ENCODE measurements at places on chromosomes 2 and 18.

DNA sequence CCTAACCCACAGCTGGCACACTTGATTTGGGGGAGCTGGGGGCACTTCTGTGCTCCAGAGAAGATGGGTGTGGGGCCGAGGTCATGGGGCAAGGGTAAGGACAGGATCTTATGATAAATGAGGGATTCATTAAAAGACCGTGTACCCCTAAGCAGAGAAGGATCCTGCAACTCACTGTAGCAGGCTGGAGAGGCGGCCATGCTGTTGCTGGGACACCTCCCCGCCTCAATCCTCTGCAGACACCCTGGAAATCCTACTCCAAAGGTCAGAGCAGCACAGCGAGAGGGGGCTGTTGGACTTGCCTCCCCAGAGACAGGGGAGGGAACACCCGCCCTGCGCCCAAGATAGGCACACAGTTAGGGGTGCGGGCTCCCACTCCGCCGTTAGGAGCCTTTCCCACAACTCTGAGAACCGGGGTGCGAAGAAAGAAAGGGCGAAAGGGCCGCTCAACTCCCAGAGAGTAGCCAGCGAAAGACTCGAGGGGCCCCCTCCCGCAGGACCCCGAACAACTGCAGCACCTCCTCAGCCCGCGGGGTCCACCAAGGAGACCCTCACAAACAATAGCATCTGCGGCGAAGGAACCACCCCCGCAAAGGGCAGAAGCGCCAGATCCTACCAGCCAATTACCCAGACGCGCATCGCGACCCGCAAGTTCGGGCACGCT lies 1.4 kb downstream of the PARD6G start:
- no peak for DNase-seq

DNA sequence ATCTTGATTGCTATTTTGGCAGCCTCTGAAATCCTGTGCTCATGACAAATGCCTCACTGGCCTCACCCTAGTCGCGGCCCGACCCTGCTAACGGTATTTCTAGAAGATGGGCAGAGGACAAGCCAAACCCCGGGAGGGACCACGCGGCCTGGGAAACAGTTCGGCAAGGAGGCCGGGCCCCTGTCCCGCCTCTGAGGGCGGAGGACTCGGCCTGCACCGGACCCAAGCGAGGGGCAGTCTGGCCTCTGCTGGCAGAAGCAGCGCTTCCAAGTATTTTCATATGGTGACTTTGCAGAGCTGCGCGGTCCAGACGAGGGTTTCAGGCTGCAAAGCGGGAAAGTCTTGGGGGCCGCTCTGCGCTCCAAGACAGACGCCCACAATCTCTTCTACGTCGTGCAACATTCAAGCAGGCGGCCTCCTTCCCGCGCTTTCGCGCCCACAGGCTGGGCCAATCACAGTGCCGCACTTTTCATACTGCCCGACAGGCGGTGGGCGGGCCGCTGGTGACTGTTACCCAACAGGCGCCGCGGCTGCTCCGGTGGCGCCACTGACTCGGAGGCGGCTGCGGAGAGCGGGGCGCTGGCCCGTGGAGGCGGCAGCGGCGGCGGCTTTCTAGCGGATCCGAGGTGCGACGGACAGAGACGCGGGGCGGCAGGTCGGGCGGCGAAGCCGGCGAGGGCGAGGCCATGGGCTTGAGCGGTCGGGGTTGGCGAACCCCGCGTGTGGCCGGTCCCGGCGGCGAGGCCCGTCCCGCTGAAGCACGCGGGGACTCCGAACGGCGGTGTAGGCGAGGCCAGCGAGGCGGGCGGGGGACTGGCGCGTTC lies at the start of gene RBM44:
Gene RBM44, plus strand, starts transcription at position 544 of the 824 bp plus-strand sequence. CDS start 14,831 bp downstream, outside the sequence.
- no peak for DNase-seq

- DNase-seq: no peak
Measured at GRCh38 chr2:206225435-206226232, 48.8 kb upstream of the ZDBF2 start.

DNA sequence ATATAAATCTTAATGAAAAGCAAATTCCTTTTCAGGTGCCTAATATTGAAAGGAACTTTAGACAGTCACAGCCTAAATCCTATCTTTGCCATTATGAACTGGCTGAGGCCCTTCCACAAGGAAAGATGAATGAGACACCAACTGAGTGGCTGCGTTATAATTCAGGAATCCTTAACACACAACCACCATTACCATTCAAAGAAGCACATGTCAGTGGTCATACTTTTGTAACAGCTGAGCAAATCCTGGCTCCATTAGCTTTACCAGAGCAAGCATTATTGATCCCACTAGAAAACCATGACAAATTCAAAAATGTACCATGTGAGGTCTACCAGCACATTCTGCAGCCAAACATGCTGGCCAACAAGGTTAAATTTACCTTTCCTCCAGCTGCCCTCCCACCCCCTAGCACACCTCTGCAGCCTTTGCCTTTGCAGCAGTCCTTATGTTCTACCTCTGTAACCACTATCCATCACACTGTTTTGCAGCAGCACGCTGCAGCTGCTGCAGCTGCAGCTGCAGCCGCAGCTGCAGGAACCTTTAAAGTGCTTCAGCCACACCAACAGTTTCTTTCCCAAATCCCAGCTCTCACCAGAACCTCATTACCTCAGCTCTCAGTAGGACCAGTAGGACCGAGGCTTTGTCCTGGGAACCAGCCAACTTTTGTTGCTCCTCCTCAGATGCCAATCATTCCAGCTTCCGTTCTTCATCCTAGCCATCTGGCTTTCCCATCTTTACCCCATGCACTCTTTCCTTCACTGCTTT lies 340.1 kb downstream of the ZNF804A start:
- DNase-seq: no peak

DNA sequence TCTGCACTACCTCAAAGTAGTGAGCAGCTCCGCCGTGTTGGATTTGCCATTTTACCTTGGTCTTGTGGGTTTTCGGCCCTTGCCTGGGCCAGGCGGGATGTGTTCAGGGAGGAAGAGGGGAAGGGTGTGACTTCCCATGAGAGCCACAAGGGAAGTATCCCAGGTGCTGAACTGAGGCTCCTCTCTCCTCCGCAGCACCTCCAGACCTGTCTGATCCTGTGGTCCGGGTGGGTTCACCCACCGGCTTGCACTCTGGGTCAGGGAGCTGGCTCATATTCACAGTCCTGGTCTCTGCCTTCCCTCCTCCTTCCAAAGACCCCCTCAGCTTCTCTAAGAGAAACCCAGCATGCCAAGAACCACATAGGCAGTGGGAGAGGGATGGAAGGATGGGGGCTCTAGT lies 235.8 kb downstream of the SEPTIN10 start:
- DNase-seq: no peak

DNA sequence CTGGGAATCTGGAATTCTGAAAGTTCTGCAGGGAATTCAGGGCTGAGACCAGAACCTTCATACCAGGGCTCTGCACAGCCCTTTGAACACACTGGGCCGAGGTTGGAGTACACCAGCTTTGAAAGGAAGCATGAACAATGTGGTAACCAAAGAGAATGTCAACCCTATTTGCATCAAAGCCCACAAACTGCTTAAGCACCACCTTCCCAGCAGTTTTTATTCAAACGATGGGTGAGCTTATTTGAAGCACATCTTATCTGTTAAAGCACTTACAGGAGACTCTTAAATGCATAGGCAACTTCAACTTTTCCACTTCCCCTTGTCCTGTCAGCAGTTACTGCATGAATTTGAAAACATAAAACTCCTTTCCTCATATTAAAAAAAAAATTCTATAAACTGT lies 96.6 kb downstream of the TXNL1 start:
- DNase-seq: no peak

GRCh38 chr2:239488125-239488524 lies 87.3 kb upstream of the HDAC4 start:
- DNase-seq: no peak

DNA sequence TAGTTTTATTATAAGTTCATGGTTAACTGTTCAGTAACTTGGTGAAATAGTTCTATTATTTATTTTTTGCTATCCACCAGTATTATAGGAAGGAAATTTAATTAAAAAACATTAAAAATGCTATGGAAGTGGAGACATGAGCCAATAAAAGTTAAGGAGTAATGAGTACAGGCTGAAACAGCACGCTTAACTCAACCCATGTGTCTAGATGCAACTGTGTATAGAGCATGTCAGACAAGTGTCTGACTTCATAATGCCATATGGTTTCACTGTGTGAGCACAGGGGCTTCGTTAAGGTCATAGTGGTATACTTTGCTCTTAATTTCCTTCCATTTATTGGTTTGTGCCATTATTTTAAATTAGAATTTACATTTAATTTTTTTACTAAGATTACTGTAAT lies 566.8 kb upstream of the NRP2 start:
- DNase-seq: no peak

GRCh38 chr2:17979707-17980106 lies 101.2 kb downstream of the KCNS3 start:
- no peak for DNase-seq

DNA sequence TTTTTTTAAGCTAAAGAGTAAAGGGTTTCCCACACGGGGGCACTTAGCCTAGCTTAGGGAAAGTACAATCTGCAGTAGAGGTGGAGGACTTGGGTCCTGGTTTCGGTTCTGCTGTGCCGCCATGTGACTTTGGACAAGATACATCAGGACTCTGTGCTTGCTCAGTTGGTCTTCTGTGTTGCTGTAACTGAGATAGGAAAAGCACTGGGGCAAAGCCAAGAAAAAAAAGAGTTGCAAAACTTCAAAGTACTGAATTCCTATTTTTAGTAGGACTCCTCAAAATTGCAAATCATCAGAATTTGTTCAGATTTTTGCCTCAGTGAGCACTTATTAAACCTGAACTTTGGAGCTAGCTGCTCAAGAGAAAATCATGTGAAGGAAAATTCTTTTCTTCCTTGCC lies 96.3 kb upstream of the STON1 start:
- DNase-seq: no peak

DNA sequence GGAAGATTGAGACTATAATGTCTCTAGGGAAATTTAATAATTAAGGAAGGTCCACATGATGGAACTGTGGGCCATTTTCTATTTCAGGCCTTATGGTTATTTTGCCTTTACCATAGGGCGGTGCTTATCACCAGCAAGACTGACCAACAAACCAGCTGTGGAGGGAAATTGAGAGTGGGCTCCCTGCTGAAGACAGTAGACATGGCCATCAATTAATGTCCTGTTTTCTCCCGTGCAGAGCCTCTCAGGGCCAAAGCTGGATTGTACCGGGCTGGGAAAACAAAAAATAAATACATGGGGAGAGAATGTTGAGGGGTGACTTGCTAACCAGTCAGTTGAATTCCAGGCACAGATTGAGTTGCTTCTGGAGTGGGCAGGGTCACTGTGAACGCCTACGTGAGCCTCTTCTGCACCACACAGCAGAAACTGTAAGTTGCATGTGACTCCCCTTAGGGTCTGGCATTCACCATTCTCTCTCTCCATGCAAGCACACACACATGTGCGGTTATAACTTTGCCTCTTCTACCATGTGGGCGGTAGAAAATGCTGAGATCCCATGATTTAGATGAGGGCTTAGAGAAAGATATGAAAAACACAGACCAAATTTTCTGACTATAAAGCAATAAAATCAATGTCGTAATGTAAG lies 128.5 kb downstream of the COPS8 start:
- DNase-seq: no peak

DNA sequence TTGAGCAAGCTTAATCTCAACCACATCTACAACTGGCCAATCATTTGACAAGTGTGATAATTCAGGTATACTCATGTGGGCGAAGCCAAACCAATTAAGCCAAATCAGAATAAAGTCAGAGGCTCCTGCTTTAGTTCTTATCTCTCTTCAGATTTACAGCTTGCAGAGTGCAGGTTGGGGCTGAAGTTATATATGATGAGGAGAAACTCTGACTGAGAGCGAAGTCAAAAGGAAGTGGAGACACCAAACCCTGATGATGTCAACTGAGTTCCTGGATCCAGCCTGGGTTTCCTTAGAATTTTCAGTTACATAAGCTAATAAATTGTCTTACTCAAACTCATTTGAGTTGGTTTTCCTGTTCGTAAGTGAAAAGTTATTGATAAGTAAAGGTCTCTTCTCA lies 73.9 kb downstream of the ASXL2 start:
- DNase-seq: no peak

DNA sequence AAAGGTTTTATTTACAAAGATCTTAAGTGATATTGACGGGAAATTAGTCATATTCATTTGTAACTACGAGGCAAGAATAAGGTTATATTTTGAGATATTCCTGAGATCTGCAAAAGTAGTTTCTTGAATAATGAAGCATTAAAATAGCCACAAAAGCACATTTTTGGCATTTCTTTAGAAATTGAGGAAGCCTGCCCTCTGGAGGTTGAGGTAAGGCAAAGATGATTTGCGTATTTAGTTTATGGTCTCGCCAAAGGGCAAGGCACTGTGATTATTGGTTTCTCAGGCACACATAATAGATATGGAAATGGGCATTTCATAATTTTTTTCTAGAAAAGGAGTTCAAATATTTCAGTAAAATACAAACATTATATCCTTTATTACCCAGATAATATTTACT lies 143.7 kb upstream of the RPRM start:
- no peak for DNase-seq

Data from NCI-H1105 treated with DMSO at 0.1 percent for 48 hours (cell line).